ENCODE measurements at places on chromosomes 16 and 17.

DNA sequence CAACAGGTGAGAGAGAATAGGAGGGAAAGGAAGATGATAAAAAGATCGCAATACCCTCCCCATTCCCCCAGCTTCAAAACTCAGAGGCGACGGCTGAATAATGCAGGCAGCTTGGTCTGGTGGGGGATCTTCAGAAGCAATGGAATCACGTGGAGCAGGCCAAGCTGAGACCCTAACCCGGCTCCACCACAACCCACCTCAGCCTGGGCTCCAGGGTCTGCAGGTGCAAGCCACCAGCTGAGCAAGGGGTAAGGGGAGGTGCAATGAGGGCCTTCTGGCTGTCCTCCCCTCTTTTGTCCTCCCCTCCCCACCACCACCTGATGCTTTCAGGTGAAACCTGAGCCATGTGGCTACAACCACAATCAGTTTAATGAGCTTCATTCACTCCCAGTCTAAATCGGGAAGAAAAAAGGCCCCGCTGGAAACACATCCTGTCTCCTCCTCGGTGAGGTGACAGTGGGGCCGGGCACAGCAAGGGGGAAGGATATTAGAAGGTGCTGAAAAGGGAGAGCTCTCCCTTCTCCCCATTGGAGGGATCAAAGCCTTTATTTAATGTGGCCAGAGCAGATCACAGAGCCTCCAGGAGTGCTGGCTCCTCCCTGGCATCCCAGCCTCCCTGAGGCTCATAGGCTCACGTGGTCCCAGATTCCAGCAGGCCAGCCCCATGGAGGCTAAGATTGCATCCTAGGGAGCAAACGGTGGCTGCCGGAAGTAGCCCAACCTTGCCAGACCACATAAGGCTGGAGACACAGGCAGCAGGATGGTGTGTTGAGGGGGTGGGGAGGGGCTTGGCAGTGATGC lies 261.0 kb downstream of the SOX9 start:
- DNase-seq, result no peak

DNA sequence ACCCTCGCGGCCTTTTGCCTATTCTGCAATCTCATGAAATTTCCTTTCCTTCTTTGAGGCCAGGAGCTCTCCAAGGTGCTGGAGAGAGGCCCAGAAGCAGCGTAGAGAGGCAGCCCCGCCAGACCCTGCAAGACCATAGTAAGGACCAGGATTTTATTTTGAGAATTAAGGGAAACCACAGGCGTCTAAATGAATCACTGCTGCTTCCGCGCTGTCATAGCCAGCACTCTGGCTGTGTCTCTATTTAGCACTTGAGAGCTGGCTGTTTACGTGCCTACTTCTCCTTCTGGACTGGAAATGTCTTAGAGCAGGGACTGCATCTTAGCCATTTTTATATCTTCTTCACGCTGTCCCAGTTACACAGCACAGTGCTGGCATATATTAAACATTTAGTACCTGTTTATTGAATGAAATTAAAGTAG lies 37.6 kb upstream of the PIRT start:
- peak; percentile 38 for DNase-seq

GRCh38 chr16:4679850-4680636 lies 13.3 kb upstream of the NUDT16L1 start:
- no peak for DNase-seq

- DNase-seq, result peak; percentile 25
These were observed 524 bp downstream of the IQCK start for GRCh38 chr16:19718624-19718965.

DNA sequence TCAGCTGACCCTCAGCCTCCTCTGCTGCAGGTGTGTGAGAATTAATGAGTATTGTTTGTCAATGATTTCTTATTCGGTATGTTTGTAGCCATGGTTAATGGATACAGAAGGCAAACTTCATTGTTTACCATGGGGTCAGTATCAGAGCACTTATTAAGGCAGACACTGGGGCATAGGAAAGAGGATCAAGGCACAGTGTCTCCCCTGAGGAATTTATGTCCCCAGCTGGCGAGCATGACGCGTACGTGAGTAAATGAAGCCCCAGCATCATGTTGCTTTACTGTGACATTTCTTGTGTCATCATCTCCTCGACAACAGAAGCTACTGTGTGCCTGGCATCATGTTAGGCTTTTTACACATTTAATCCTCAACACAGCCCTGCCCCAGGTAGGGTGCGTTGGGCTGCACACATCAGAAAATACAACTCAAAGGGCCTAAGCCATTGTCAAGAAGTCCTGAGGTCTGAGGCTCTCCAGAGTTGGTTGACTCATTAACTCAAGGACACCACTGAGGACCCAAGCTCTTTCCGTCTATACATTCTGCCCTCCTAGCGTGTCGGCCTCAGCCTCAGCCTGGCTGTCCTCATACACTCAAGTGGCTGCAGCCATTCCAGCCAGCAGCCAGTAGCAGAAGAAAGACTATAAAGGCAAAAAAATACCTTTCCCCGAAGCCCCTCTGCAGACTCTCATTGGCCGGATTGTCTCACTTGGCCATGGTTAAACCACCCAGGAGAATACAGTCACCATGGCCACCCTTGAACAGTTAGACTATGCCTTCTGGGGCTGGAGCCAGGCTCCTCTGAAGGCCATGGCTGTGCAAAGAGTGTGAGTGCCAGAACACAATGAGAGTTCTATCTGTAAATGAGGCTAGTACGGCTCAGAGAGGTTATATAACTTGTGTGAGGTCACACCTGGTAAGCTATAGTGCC lies 13.9 kb upstream of the ZCCHC14 start:
- DNase-seq, result no peak

DNA sequence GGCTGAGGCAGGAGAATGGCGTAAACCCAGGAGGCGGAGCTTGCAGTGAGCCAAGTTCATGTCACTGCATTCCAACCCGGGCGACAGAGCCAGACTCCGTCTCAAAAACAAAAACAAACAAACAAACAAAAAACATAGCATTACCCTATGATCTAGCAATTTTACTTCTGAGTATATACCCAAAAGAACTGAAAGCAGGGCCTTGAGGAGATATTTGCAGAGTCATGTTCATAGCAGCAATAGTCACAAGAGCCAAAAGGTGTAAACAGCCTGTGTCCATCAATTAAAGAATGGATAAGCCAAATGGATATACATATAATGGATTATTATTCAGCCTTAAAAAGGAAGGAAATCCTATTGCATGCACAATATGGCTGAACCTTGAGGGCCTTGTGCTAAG lies 63.1 kb downstream of the TOM1L2 start:
- no peak for DNase-seq

DNA sequence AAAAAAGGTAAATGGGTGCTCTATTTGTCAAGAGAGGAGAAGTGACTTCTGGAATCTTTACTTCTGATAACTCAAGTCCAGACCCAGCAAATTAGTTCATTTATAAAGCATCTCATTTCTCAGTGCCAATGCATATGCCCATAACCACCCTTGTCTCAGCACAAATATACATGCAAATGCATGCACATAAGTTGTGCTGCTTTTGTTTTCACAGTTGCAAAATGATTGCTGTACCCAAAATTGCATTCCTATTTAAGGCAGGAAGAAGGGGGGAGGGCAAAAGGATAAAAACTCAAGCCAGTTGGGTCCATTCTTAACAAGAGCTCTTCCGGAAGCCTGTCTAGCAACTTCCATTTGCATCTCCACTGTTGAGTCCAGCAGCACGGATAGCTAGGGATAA lies 61.3 kb upstream of the FAM20A start:
- DNase-seq, result no peak

- no peak for DNase-seq
These were observed 44.6 kb downstream of the ABAT start for GRCh38 chr16:8718851-8719680.

GRCh38 chr17:562174-562573 lies 152.5 kb downstream of the VPS53 start:
- DNase-seq, result no peak

DNA sequence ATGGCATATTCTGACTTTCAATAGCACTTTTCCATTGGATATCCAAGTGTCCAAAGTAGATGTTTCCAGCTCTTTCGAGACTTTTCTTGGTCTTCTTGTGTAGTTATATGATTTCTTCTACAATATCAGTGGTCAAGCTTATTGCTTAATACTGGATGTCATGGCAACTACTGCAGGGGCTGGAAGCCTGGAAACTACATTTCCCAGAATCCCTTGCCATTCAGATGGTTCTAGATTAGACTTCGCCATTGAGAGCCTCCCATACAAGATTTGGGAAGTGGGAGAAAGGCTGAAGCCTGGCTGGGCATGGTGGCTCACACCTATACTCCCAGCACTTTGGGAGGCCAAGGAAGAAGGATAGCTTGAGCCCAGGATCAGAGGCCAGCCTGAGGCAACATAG lies 153.6 kb downstream of the C16orf95 start:
- DNase-seq, result no peak

GRCh38 chr17:60095381-60095780 lies 16.7 kb upstream of the HEATR6 start:
- DNase-seq, result no peak

DNA sequence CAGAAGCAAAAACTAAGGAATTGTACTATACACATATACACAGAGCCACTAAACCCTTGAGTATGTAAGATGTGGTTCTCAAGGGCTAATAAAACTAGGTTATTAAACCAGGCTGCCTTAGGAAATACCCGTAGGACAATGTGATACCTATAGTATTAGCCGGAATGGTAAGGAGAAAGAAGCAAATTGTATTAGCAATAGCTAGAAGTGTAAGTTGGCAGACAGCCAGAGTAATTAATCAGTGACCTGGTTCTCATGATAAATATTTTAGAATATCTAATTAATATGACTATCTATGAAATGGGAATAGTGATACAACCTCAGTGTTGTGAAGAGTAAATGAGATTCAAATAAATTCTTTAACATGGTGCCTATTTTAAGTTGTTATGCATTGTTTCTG lies 18.6 kb downstream of the GDPD1 start:
- DNase-seq, result no peak

- DNase-seq, result no peak
These were observed 26.9 kb upstream of the PPM1E start for GRCh38 chr17:58728798-58729197.

DNA sequence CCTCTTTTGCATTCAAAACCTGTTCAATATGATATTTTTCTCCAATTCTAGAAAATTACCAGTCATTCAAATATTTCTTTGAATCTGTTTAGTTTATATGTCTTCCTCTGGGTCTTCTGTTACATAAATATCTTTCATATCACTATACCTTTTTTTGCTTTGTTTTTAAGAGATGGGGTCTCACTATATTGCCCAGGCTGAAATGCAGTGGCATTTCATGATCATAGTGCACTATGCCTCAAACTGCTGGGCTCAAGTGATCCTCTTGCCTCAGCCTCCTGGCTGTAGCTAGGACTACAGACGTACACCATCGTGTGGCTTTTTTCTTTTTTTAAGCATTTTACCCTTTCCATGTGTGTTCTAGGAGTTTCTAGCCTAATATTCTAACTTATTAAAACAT lies 38.8 kb downstream of the NSRP1 start:
- no peak for DNase-seq

GRCh38 chr17:48043176-48043575 lies 5.0 kb upstream of the NFE2L1 start:
- no peak for DNase-seq

GRCh38 chr16:11165894-11166665 lies 89.9 kb downstream of the SOCS1 start:
- no peak for DNase-seq

- DNase-seq, result no peak
These were observed 97.9 kb downstream of the HS3ST3B1 start for GRCh38 chr17:14398766-14399165.

DNA sequence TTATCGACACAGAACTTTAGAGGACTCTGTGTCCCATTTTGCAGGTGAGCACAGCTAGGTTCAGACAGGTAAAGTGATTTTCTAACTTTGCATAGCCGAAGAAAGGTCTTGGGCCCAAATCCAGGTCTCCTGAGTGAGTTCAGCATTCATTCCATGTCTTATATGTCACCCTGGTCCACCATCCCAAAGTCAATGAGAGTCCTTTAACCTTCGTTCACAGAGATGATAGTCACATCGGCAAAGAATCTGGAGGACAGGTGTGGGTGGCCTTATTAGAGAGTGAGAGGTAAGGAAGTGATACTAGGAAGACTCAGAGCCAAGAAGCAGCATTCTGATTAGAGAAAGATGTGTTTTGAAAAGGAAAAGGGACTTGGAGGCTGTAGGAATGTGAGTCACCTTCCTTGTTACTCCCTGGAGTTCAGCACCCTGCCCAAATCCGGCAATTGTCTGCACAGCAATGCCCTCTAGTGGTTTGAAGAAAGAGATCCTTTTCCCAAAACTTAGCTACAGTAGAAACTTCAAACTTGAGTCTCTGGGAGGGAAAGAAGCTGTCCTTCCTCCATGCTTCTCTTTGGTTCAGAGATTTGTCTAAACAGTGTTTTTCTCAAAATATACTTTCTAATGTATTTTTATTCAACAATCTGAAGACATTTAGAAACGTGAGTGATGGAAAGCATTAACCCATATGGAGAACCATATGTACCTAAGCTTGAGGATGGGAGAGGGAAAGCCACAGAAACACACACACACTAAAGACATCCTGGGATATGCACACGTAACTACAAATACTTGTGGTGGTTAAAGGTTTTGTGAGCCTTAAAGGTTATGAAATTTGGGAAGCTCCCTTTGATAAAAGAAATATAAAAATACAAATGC lies 96.4 kb upstream of the SHISA6 start:
- DNase-seq, result peak; percentile 20

DNA sequence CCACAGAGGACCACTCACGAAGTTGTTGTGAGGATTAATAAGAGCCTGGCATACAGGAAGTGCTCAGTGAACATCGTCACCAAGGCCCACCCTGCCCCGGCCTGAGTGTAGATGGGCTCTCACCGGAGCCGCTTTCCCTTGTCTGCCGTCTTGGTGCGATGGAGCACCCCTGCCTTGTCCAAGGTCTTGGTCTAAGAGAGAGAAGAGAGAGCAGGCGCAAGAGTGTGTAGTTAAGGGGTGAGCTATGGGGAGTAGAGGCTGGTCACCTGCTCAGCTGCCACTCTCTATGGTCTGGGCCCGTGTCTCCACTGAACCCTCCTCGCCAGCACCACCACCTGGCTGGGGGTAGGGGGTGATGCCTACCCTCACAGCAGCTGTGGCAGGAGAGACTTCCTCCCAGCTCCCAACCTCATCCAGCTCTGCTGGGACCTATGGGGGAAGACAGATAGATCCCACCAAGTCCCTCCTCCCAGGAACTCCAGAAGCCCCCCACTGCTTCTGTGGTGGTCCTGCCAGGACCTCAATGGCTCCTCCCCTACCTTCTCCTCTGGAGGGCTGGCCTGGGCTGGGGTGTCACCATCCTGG lies 28.7 kb downstream of the ARHGAP27 start:
- DNase-seq, result no peak

DNA sequence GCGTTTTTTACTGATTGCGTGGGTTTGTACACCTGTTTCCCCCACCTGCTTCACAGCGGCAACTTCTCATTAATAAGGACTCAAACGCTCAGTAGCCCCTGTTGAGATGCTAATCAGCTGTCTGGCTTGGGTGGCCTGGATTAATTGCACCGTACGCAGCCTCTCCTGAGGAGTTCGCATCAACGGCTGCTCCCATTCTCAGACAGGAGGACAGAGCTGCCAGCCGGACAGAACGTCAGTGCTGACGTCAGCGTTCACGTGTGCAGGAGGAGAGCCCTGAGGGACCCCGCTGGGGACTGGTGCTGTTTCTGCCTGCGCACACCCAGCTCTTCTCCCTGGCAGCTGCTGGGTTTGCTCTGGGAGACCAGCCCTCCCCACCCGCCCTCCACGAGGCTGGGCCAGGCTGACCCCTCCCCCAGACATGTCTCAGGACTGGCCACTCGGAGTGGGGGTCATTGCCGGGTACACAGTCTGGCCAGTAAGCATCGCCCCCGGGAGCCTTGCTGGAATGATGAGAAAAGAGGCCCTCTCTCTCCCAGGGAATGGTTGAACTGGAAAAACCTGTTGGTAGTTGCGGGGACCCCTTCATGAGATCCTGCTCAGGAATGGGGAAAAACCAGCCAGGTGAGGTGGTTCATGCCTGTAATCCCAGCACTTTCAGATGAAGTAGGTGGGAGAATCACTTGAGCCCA lies 5.7 kb upstream of the BANP start:
- DNase-seq, result peak; percentile 50
